Activated CD8-positive, alpha-beta T cell treated with anti-CD3 and anti-CD28 coated beads for 36 hours (primary cell): ENCODE measurements at places on chromosomes 4 and X. TPM values are rescaled to one million over a fixed set of nuclear protein-coding genes. Genes with fewer than 3 reads are reported as not detected.
A peak's percentile ranks its signal among the peaks of the same experiment; 100 is the strongest.

The ASB12 gene
- 0.27 TPM for total RNA-seq

The HELT gene
- not detected for total RNA-seq

The MAGEB6B gene
- total RNA-seq: not detected

The TMEM47 gene
- total RNA-seq: not detected

DNA sequence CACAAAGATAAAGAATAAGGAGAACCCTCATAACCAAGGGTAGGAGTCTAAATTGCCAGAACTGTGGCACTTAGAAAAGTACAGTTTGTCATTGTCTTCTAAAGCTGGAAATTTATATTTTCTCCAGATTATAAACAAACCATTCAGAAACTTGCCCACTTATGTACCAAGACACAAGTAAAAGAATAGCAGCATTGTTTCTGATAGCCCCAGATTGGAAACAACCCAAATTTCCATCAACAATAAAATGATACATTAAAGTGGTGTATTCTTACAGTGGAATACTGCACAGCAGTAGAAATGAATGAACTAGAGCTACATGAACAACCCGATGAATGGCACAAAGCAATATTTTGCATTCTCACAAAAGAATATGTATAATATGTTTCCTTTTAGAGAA, 63.1 kb upstream of the PDHA1 start:
- no peak for DNase-seq

DNA sequence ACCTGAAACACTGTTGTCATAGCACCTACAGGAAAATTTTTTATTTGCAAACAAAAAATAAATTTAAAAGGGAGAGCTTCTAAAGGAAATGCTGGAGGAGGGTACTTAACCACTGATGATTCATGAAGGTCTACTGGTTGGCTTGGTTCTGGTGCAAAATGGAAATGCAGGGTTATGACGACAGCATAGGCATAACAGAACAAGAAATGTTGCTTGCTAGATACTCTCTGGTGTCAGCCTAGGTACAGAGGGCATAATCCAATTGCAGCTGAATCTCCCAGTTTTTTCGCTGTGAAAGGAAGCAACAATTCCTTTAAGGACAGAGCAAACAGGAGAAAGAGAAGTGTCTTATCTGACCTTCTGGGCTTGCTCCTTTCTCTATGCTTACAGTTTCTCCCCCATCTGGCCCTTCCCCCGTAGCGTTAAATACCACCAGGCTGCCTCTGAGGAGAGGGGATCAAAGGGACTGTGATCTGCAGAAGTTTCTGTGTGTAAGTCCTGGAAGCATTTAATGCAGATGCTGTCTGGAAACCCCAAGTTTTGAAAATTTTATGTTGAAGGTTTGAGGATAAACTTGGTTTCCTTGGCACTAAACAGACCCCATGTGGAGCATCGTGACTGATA, 23.7 kb upstream of the CASK start:
- DNase-seq: peak; percentile 3

- DNase-seq: no peak
These were observed 91.1 kb downstream of the PPP3CA start for GRCh38 chr4:101256222-101256621.

- no peak for DNase-seq
These were observed 57.1 kb downstream of the ANAPC4 start for GRCh38 chr4:25433966-25434827.

The COX7B2 gene
- total RNA-seq: not detected

- no peak for DNase-seq
These were observed 22.9 kb upstream of the SGMS2 start for GRCh38 chr4:107801766-107802211.

The SMPX gene
- total RNA-seq: not detected

The AREG gene
- 0.99 TPM for total RNA-seq

The FOXR2 gene
- total RNA-seq: not detected

DNA sequence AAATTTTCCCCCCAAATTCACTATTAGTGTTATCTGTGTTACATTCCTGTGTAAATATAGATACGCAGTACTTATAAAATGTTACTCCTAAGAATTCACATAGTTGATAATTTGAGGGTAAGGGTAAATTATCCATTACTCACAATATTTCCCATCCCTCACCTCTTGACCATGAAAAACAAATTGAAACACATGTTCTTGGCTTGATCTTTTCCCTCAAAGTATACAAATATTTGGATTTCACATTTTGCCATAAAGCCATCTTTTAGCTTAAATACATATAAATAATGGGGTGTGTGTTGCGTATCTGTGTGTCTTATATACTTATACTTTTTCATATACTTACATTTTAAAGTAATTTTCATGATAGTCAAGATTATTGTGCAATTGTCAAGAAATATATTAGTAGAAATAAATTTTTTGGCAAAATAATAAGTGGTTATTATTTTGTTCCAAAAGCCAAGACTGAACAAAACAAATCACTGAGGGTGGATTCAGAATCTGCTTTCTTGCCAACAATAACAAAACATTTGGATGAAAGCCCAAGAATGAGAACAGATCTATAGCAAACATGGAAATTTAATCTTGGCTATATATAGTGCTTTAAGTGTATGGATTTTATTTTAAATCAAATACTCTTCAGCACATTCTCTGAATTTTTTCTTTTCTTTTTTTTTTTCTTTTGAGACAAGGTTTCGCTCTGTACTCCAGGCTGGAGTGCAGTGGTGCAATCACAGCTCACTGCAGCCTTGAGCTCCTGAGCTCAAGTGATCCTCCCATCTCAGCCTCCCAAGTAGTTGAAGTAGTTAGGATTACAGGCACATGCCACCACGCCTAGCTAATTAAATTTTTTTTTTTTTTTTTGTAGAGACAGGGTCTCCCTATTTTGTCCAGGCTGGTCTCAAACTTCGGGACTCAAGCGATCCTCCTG, 48.5 kb upstream of the PRSS48 start:
- DNase-seq: no peak

The IL2 gene
- 5.4 TPM for total RNA-seq

The DCAF16 gene
- total RNA-seq: 42.4 TPM

GRCh38 chrX:74297766-74298165, 6.2 kb upstream of the ZCCHC13 start:
- DNase-seq: peak; percentile 14

The ACOX3 gene
- total RNA-seq: 24.2 TPM
